ENCODE measurements at places on chromosomes 7 and 10. TPM values are rescaled to one million over a fixed set of nuclear protein-coding genes. Genes with fewer than 3 reads are reported as not detected.

Gene NOS3
- not detected for total RNA-seq

Gene HSPA14
- 11.9 TPM for total RNA-seq

Gene CTAGE8
- total RNA-seq, result 2.4 TPM

GRCh38 chr10:71359364-71360046 lies 37.2 kb upstream of the CDH23 start:
- no peak overlapping the region for H3K4me3 ChIP-seq
- no peak overlapping the region for H3K27ac ChIP-seq
- H3K27me3 ChIP-seq, result no peaks in the 10 kb centered on the region
- H3K4me1 ChIP-seq, result peaks cover 13% of the 10 kb centered on the region
- H3K36me3 ChIP-seq, result no peaks in the 10 kb centered on the region

DNA sequence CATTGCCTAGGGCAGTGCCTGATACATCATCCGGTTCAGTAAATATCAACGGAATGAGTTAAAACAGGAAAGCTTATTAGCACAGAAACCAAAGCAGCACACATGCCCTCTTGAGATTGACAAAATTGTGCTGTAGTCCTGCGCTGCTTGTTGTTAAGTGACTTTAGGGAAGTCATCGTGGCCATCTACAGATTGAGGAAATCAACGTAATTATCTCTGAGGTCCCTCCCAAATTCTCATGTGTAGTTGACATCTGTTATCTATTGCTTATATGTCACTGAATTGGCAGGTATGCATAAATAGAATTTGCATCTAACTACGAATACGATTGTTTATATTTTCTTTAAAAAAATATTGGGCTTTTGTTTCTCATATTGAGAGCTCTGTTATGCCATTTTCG lies 3.5 kb upstream of the GNB2 start:
- H3K4me3 ChIP-seq, result no peak overlapping the region
- no peak for DNase-seq
- H3K27ac ChIP-seq, result no peak overlapping the region
- no peaks in the 10 kb centered on the region for H3K36me3 ChIP-seq

GRCh38 chr10:5496261-5497250 lies 2.8 kb downstream of the CALML5 start:
- H3K4me1 ChIP-seq, result no peaks in the 10 kb centered on the region
- peak; percentile 46 for DNase-seq
- peaks cover 12% of the 10 kb centered on the region for H3K27me3 ChIP-seq

GRCh38 chr7:29564496-29565223 lies 1.0 kb downstream of the PRR15 start:
- peak overlapping the region; percentile 78 for H3K4me3 ChIP-seq
- no peaks in the 10 kb centered on the region for H3K36me3 ChIP-seq
- H3K27ac ChIP-seq, result peak overlapping the region; percentile 19
- peaks cover 40% of the 10 kb centered on the region for H3K27me3 ChIP-seq
- peaks cover 20% of the 10 kb centered on the region for H3K4me1 ChIP-seq

GRCh38 chr7:136247211-136247610 lies 270.1 kb upstream of the MTPN start:
- H3K27me3 ChIP-seq, result no peaks in the 10 kb centered on the region
- H3K4me3 ChIP-seq, result no peak overlapping the region
- H3K4me1 ChIP-seq, result no peaks in the 10 kb centered on the region
- no peaks in the 10 kb centered on the region for H3K36me3 ChIP-seq
- H3K27ac ChIP-seq, result no peak overlapping the region
- DNase-seq, result no peak

All from osteoblast (primary cell).